Fibroblast of upper back skin (primary cell): ENCODE measurements at places on chromosomes 4 and X.

DNA sequence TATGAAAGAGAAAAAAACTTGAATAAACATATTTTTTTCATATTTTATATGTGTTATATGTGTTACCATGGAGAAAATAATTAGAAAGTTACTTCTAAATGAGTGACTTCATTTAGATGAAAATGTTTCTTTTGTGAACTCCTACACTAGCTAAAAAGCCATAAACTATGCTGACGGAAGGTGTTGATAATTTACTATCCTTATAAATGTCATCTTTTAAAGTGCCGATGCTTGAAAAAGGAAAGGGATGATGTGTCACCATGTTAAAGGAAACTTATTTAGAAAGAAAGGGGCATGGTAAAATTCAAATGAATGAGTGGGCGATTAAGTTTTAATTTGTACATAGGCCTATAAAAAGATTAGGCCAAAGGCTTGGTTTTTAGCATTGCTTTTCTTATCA is 133.8 kb downstream of the SPRY1 start:
- DNase-seq, result no peak

GRCh38 chr4:38856046-38856445 is 571 bp downstream of the TLR6 start:
- DNase-seq, result no peak

- no peak for DNase-seq
These were observed 7.5 kb downstream of the STIM2 start for GRCh38 chr4:26867914-26868684.

- no peak for DNase-seq
These were observed 4.6 kb upstream of the CCNG2 start for GRCh38 chr4:77152421-77152820.

GRCh38 chrX:4028151-4028550 is 314.7 kb upstream of the PRKX start:
- no peak for DNase-seq

DNA sequence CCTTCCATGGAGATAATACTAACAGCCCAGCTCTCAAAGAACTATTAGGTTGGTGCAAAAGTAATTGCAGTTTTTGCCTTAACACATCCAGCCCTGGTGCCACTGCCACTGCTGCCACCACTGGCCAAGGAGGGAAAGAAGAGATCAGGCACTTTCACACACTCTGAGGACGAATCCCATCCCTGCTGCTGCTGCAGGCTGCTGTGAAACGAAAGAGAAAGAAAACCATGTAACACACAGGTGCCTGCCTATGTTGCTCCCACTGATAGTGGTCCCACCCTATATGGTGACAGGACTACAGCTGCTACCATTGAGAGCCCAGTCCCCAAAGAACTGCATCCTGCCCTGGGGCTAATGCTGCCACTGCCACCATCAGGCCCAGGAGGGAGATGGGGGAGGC is 35.1 kb downstream of the TMLHE start:
- no peak for DNase-seq

- DNase-seq, result no peak
These were observed 128.5 kb downstream of the REPS2 start for GRCh38 chrX:17075004-17075403.

DNA sequence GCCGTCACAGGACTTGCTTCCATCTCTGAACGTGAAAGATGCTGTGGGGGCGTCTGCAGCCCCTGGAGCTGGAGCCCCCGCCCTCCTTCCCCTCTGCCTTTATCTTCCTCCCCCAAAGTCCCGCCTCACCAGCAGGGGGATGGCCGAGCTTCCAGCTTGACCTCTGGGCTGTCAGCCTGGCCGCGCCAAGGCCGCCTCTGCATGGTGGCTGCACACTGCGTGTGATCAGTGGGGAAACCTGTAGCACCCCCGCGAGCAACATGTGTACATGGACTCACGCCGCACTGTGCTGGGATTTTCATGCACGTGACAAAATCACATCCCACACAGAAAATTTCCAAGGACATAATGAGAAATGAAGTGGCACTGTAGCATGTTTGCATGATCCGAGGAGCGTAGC is 26.5 kb upstream of the PSAPL1 start:
- no peak for DNase-seq

- no peak for DNase-seq
These were observed 11.6 kb upstream of the DUSP9 start for GRCh38 chrX:153635388-153635787.

DNA sequence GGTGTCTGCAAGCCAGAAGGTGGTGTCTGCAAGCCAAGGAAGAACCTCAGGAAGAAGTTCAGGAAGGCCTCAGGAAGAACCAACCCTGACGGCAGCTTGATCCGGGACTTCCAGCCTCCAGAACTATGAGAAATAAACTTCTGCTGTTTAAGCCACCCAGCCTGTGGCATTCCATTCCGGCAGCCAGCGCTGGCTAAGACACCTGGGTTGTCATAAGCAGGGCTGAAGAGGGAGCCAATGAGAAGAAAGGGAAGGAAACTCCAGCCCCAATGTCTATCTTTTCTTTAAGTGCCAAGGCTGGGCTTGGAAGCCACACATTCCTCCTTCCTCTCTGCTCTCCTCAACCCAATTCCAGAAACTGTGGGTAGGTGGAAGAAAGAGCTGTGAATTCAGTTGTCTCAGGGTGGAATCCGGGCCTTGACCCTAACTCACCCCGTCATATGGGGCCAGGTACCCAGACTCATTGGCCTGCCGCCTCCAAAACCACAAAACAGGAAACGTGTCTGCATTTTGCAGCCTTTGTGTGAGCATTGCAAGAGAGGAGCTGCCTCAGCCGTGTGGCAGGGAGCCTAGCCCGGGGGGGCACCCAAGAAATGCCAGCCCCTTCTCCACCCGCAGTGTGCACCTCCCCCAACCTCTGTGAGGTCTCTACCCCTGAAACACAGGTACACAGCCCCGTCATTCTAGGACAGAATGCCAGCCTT is 26.8 kb downstream of the CRMP1 start:
- no peak for DNase-seq

- no peak for DNase-seq
These were observed 31.2 kb downstream of the N4BP2 start for GRCh38 chr4:40087799-40088366.

DNA sequence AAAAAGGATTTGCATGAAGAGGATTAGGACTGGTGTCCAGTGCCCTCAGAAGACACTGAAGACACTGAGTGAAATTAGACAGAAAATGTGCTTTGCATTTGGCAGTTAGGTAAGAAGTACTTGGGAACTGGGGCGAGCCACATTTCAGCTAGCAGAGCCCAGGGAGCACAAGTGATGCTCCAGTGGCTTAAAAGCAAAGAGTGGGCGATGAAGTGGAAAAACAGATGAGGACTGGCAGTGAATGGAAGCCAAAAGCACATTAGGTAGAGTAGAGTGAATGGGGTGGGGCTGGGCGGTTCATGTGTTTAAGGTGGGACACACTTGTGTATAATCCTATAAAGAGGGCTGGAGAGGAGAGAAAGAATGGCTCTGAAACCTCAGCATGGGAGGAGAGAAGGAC is 18.4 kb downstream of the DCLK2 start:
- DNase-seq, result no peak

DNA sequence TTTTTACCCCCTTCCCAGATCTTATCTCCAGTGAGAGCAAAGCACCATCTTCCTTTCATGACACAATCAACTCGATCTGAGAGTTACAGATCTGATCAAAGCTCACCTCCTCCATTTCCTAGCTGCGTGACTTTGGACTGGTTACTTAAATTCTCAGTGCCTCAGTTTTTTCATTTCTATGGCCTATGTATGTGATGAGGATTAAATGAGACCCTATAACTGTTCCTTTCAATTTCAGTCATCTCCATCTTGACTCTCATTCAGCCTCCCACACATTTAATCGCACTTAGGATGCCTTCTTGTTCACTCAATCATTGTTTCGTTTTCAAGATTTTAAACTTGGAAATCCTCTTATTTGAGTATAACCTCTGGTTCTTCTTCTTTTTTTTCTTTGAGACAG is 20.1 kb upstream of the CXCR3 start:
- DNase-seq, result no peak

- DNase-seq, result peak; percentile 5
These were observed 318.1 kb upstream of the CASK start for GRCh38 chrX:42241421-42241820.

- no peak for DNase-seq
These were observed 15.5 kb upstream of the FAAH2 start for GRCh38 chrX:57270980-57271379.

DNA sequence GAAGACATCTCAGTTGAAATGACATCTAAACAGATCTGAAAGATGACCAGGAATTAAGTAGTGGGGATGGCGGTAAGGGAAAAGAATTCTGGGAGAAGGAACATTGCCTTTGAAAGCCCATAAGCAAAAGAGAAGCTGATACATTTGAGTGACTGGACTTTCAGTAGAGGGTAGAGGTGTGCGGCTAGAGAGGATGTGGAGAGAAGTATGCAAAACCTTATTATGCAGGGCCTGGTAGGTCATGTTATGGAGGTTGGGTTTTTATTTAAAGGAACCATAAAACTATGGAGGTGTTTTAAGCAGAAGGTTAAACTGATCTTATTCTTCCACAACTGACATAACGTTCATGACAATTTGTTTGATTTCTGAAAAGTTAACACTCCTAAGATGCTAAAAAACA is 36.3 kb downstream of the RPS6KA3 start:
- no peak for DNase-seq

GRCh38 chr4:159545556-159545955 is 442.7 kb downstream of the RAPGEF2 start:
- DNase-seq, result no peak

- DNase-seq, result peak; percentile 69
These were observed 7.9 kb downstream of the BDH2 start for GRCh38 chr4:103091601-103092223.

GRCh38 chrX:108312957-108313356 is 125.3 kb downstream of the COL4A6 start:
- peak; percentile 34 for DNase-seq

DNA sequence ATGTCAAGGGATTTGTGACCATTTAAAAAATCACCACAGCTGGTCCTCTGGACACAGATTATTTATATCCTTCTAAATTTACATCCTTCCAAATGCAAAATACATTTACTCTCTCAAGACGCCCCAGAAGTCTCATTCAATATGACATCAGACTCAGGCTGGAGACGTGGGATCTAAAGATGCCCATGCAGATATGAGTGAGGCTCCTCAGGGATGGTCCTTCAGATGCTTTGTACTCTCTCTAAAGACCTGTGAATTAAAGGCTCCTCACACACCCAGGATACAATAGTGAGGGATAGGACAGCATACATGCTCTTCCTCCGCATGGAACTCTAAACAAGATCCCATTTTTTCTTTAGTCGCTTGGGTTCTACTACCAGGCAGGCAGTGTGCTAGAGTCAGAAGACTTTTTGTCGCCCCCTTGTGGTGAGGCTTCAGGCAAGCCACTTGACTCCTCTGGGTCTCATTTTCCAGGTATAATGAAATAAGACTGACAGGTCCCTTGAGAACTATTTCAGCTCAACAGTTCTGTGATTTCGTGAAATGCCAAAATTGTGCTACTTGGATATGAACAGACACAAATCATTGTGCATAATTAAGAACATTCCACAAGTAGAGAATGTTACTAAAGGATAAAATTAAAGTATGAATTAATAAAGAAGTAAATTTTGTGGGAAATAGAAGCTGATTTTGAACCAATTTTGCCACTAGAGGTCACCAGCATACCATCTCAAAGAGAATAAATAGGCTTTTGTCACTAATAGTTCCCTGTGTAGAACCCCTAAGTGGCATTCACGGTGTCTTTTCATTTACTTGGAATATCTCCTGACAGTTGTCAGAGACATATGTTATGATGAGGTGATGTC is 13.7 kb upstream of the SCOC start:
- peak; percentile 75 for DNase-seq

GRCh38 chrX:2719774-2720447 is 28.8 kb downstream of the CD99 start:
- DNase-seq, result no peak

- DNase-seq, result peak; percentile 1
These were observed 812.9 kb upstream of the AGA start for GRCh38 chr4:178255172-178255571.

GRCh38 chr4:39637221-39637585 is 1.5 kb downstream of the SMIM14 start:
- DNase-seq, result no peak

DNA sequence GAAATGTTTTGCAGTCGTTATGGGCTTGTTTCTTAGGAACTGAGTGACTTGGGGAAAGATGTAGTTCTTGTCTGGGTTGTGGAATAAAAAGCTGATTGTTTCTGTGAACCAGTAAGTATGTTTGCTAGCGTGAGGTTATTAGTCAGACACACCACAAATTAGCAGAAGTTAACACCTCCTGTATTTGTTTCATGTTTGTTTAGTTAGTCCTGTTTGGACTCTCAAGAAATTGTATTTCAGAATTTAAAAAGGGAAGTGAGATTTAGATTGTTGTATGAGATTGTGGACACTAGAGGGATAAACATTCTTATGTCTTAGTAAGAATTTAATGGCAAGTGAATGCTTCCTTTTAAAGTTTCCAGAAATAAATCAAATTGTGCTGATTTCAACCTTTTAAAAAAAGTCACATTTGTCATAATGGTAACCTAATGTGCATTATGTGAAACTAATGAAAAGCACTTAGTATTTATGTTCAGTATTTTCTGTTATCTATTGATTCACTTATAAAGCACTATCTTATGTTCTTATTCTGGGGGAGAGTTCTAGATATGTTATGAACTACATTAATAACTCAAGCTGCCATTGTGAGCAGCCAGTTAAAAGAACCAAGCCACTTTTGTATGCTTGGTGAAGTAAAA is 25.6 kb downstream of the ATP10D start:
- no peak for DNase-seq

GRCh38 chrX:71181558-71181909 is 36.9 kb downstream of the NLGN3 start:
- no peak for DNase-seq

- no peak for DNase-seq
These were observed 616.3 kb upstream of the ATOH1 start for GRCh38 chr4:93212250-93212649.

DNA sequence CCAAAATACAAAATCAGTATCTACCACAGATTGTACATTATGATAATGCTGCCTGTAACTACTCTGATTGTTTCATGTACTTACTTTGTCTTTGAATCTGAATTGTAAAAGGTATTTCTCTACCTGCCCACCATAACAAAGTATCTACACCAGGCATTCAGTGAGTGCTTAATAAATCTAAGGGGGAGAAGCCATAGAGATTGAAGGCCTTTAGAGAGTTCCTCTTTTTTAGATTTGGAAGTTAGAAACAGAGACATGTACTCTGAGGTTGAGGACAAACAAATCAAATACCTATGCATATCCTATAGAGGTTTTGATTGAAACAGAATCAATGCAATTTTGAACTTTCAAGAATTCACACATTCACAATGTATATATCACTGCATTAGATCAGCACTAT is 42.7 kb downstream of the SAT1 start:
- DNase-seq, result no peak

- no peak for DNase-seq
These were observed 554.4 kb downstream of the ARAP2 start for GRCh38 chr4:35689870-35690269.

- peak; percentile 65 for DNase-seq
These were observed 155.0 kb upstream of the ANKRD50 start for GRCh38 chr4:124867536-124867935.
